Stimulated activated CD4-positive, alpha-beta T cell treated with anti-CD3 and anti-CD28 coated beads, Interleukin-1b, Interleukin-23, amount 100 ng/mL, for 48 hours (primary cell): ENCODE measurements at places on chromosomes 3 and 15.

- no peak for DNase-seq
These were observed 36.2 kb downstream of the FAM174B start for GRCh38 chr15:92619145-92620101.

DNA sequence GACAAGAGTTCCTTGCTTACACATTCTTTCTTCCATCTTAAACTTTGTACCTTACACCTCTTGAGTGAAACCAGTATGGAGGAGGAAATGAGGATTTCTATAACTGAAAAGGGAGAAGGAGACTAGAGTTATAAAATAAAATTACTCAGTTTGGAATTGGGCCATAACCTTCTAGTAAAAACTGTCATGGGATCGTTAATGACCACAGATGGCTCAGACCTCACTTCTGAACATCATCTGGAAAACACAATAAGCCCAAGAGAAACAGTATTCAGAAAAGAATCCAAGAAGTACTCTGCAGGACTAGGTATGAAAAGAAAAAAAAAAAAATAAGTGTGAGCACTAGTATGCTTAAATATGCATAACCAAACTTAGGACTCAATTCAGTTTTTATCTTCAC is 12.1 kb downstream of the GAP43 start:
- no peak for DNase-seq

- DNase-seq, result no peak
These were observed 63.0 kb upstream of the SIAH2 start for GRCh38 chr3:150825916-150826377.

GRCh38 chr3:61863579-61863978 is 302.2 kb downstream of the PTPRG start:
- no peak for DNase-seq

- DNase-seq, result no peak
These were observed 21.1 kb downstream of the ZXDC start for GRCh38 chr3:126454437-126455198.
